Mucosa of gallbladder (tissue), 1 donor: ENCODE measurements at places on chromosomes 6 and 20.

GRCh38 chr6:106750142-106750918, 121.0 kb downstream of the QRSL1 start:
- DNase-seq: no peak

- no peak for DNase-seq
Measured at GRCh38 chr6:79127660-79128059, 49.6 kb upstream of the PHIP start.

DNA sequence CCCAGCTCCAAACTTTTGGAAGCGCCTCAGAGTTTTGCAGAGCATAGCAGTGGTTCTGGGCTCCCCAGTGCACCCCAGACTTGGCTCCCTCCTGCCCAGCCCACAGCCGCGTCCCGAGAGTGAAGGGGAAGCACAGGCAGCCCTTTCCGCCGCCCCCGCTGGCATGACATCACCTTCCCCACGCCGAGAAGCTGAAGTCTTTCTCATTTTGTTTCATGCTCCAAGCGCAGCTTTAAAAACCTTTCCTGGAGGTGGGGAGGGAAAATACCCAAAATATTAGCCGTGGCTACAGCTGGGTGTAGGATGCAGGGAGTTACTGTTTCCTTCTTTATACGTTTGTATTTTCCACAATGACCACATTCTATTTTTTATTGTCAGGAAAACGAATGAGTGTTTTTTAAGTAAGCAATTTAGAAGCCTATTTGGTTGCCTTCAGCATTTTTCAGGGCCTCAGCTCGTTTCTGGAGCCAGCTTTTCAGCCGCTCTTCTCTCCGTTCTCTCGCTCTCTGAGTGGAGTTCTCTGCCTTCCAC, 72.9 kb downstream of the SNX5 start:
- no peak for DNase-seq

- no peak for DNase-seq
Measured at GRCh38 chr6:157648561-157648960, 174.5 kb upstream of the SNX9 start.

DNA sequence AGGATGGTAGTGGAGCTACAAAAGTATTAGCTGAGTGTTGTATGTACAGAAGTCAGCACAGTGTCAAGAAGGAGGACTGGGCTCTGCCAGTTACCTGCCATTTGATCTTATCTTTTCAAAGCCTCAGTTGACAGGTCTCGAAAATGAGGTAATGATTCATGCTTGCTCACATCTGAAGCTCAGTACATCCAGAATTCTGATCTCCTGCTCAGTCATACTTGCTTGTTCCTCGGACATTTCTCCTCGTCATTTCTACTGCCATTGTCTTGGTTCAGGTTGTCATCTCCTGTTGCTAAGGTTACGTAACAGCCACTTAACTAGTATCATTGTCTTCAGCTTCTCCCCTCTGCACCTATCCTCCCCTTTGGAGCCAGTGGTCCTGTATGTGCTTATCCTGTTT, 89.5 kb downstream of the SLX4IP start:
- DNase-seq: no peak

DNA sequence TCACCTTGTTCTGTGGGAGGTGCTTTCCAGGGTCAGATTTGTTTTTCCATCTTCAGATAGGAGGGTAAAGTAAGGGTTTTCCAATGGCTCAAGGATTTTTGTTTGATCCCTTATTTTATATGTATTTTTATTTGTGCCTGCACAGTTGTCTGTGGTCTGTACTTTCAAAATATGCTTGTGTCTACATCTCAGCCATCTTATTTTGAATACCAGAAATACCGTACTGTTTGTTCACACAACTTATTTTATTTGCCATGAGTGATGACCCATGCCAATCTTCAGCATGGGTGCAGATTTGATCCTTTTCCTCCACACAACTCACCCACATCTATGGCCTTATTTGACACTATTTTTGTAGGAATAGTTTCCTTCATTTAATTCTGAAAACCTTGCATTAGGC, 72.2 kb upstream of the PTCHD4 start:
- no peak for DNase-seq

- DNase-seq: no peak
Measured at GRCh38 chr6:37190159-37190535, 20.2 kb downstream of the PIM1 start.

- peak; percentile 82 for DNase-seq
Measured at GRCh38 chr6:42898891-42899361, 16.9 kb upstream of the PTCRA start.

- DNase-seq: no peak
Measured at GRCh38 chr6:137933696-137934095, 66.6 kb downstream of the TNFAIP3 start.

DNA sequence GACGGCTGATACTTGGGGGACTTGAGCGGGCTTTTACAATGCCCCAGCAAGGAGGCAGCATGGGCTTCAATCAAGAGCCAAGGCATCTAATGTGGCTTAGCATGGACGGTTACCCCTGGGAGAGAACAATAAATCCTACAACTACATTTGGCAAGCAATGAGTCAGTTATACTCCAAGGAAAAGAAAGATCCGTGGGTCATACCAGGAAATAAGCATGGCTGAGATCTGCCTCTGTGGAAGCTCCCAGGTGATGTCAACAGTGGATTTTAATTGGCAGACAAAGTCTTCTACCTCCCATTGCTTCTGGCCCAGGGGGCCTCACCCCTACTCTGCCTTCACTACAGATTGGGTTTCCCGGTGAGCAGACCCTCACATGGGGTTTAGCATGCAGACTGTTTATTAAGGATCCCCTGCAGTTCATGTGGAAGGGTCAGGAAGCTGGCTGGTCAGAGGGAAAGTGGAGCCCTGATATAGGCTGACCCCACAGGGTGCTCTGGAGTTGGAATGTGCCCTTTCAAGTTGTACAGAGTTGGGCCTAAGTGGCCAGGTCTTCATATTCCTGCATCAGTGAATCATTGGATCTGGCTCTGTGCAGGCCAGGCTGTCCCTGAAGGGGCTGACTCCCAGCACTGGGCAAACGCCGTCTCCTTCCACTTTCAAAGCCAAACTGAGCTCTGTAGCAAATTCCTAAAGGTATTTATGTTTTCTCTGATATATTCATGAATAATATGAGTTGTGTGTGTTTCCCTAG, 91.3 kb upstream of the GGTLC1 start:
- DNase-seq: no peak

DNA sequence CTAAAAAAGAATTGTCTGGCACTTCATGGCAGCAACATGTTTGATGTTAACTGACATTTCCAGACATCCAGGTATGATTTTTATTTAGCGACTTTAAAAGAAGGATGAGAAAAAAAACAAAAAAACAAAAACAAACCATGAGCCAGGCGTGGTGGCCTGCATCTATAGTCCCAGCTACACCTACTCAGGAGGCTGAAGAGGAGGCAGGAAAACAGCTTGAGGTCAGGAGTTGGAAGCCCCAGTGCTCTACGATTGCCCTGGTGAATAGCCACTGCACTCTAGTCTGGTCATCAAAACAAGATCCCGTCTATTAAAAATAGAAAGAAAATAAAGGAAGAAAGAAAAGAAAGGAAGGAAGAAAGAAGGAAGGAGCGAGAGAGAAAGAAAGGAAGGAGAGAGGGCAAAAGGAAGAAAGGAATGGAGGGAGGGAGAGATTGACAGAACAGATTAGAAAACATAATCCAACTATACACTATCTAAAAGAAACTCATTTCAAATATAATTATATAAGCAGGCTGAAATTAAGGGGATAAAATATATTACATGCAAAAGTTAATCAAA, 141.6 kb downstream of the TRIM27 start:
- DNase-seq: no peak

DNA sequence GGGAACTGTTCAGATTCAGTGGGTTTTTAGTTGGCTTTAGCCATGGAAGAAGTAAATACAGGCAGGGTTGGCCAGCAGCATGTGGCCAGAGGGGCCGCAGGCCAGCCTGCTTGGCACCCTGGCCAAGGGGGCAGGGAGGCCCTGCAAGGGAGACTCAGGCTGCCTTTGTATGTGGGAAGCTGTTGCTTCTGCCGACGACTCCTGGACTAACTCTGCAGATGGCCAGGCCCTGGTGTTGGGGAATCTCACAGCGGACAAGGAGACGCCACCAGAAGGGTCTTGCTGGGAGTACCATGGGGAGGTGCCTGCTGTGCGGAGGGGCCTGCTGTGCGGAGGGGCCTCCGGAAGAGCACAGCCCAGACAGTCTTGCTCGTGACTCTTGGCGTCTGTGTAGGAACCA, 25.2 kb downstream of the PYGB start:
- no peak for DNase-seq

DNA sequence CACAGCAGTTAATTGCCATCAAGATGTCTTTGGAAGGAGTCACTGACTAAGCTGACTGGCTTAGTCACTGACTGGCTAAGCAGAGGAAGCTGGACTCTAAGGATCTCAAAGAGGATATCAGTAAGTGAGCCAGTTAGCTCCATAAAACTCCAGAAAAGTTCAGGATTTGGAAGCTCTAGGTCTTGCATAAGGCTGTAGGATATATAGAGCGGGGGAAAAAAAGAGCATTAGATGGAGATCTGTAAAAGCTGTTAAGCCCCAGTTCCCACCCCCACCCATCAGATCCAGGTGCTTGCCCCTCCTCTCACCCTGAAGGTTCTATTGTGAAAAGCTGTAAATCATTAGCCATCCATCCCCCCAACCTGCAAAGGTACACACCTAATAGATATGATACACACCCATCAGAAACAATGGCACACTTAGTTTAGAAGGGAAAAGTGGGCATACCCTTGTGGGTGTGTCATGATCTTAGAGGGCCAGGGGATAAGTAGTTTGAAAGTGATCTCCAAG, 32.2 kb downstream of the CARMIL1 start:
- DNase-seq: peak; percentile 71

DNA sequence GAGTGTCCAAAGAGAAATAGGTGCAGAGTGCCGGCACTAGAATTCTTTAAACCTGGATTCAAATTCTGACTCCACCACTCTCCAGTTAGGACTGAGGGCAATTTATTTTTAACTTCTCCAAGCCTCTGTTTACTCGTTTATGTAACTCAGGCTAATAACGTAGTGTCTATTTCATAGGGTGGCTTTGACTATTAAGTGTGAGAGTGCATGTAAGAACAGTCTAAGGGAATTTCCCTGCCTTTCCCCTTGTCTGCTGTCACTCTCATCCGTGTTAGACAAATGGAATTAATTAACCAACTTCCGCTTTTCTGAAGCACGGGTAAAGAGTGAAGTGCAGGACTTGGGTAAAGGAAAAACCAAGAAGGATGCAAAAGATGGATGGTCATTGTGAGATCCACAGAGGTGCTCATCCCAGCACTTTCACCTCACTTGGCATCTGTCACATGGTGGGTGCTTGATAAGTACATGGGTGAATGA, 4.1 kb upstream of the ZKSCAN8 start:
- DNase-seq: no peak

DNA sequence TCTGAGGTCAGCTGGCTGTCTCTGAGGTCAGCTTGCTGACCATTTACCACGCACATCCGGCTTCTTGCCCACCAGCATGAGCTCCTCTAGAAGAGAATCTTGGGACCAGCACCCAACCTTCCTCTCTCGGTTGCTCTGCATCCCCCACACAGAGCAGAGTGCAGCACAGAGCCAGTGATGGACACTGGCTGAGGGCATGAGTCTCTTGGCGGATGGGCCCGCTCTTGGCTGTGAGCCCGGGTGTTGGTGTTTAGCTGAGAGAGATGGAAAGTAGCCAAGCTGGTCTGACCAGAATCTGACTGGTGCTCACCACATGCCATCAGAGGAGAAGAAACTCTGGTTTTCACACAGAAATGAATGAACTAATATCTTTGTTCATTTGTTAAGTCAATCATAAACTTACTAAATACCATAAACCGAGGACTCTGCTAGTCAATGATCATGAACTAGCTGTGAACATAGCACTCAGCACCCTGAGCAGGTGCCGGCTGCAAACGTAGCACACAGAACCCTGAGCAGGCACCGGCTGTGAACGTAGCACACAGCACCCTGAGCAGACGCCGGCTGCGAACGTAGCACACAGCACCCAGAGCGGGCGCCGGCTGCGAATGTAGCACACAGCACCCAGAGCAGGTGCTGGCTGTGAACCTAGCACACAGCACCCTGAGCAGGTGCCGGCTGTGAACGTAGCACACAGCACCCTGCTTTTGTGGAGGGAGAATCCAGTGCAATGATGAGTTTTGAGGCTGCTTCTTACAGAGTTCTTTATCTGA, 10.4 kb upstream of the THBS2 start:
- no peak for DNase-seq

DNA sequence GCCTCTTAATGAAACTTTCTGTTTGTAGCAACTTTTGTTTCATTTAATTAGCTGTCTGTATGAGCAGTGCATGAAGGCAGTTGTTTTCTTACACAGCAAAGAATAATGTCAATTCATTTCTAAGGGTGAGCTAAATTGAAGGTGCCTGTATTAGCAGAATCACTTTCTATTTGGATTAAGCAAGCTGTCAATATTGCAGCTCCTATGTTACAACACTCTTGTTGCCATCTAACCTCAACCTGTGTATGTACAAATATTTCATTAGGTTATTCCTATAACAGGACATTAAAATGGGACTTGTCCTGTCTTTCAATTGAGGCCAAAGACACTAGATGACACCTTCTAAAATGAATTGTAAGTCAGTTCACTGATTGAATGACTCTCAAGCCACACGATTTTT, 647.5 kb downstream of the UTRN start:
- no peak for DNase-seq

DNA sequence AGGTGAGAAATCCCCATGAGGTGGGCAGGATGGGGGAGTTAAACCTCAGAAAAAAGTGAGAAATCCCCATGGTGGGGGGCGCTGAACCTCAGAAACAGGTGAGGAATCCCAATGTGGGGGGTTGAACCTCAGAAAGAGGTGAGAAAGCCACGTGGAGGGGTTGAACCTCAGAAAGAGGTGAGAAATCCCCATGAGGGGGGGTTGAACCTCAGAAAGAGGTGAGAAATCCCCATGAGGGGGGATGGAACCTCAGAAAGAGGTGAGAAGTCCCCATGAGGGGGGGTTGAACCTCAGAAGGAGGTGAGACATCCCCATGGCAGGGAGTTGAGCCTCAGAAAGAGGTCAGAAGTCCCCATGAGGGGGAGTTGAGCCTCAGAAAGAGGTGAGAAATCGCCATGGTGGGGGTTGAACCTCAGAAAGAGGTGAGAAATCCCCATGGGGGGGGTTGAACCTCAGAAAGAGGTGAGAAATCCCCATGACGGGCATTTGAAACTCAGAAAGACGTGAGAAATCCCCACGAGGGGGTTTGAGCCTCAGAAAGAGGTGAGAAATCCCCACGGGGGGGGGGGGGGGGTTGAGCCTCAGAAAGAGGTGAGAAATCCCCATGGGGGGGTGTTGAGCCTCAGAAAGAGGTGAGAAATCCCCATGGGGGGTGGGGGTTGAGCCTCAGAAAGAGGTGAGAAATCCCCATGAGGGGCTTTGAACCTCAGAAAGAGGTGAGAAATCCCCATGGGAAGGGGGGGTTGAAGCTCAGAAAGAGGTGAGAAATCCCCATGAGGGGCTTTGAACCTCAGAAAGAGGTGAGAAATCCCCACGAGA, 14.3 kb upstream of the GOPC start:
- no peak for DNase-seq
